MM.1S (cell line): ENCODE measurements at places on chromosomes 6 and 20.

DNA sequence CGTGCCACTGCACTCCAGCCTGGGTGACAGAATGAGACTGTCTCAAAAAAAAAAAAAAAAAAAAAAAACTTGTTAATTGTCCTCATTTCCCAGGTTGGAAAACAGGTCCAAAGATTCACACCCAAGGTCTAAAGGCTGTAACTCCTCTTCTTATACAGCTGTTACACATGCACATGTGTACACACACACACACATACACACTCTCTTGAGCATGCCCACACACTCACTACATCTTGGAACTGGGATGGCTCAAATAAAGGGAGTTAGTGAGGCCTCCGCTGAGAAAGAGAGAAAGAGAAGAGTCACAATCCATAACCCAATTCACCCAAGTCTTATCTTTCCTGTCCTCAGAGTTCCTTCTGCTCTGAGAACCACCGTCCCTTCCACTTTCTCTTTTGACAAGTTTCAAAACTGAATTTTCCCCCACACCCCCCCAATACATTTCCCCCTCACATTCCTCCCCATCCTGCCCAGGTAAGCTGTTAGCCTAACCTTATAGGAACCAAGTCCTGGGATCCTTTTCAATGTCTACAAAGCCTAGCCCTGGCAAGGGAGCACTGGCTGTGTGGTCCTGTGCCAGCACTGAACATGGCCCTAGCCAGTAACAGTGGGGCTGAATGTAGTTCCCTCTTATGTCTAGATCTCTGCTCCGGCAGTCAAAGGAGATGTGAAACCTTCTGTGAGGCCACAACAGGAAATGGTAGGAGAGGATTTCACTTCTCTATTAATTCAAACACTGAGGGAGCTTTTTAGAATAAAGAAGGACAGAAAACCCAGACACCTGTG lies 3.2 kb upstream of the HLA-DMB start:
- peak; percentile 80 for DNase-seq

GRCh38 chr6:11179419-11180202 lies 52.9 kb downstream of the NEDD9 start:
- DNase-seq, result no peak

DNA sequence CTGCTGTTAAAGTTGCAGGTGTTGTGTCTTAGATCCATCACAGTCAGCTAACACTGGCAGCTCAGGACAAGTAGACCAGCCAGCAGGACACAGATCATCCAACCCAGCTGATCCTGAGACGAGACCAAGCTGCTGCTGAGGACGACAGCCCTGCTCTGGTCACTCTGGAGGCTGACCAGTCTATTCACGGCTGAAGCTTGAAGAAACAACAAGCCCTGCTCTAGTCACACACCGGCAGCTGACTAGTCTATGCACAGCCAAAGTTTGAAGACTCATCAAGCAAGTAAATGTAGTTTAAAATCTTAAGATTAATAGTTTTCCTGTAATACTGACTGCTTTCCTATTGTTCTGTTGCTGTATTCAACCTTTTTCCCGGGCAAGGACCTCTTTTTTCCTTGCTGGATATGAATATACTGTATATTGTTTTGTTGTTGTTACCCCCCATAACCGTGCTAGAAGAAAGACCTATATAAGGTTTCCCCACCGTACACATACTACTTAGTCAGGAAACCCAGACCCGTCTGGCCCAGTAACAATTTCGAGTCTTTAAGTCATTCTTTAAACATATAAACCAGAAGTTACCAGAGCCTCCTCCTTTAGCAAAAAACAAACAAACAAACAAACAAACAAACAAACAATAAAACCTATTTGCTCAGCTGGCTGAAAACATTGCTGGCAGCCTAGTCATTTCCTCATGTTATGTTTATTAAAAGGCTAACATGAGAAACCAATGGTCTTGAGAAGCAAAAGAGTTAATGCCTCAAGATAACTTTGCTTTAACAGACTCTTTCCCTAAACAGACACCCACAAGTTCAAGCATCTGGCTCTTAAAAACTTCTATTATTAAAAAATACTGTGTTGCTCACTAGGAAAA lies 16.7 kb upstream of the GSTA3 start:
- no peak for DNase-seq

DNA sequence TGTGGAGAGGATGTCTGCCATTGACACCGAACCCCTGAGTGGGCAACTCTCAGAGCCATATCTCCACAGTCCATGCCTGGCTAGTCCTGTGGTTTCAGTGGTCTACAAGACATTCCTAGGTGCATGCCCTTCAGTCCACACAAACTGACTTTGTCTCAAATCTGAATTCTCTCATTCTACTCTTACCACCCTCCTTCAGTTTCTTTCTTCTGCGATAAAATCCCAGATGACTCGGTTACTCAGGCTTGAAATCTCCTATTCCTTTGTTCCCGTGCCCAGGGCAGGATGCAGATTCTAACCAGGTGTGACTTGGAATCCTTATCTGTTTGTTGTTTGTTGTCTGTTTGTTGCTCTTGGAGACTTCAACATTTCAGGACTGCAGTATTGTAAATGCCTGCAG lies 9.3 kb downstream of the CDS2 start:
- no peak for DNase-seq

- DNase-seq, result no peak
These were observed 117.5 kb downstream of the CEBPB start for GRCh38 chr20:50308166-50308512.

DNA sequence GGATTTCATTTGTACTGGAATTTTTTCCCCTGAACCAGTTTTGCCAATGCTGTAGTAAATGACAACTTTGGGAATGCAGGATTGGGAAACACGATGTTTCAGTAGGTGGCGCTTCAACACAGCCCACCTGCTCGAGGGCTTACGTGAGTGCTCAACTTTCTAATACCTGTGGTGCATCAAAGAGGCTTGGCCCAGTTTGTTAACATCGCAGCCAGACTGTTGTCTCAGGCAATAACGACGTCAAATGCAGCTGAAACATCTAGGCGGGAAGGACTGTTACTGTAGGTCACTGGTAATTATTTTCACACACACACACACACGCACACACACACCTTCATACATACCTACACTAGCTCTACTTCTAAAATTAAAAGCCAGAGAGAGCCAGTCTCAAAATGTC lies 815.5 kb upstream of the SLC35B3 start:
- DNase-seq, result peak; percentile 69

DNA sequence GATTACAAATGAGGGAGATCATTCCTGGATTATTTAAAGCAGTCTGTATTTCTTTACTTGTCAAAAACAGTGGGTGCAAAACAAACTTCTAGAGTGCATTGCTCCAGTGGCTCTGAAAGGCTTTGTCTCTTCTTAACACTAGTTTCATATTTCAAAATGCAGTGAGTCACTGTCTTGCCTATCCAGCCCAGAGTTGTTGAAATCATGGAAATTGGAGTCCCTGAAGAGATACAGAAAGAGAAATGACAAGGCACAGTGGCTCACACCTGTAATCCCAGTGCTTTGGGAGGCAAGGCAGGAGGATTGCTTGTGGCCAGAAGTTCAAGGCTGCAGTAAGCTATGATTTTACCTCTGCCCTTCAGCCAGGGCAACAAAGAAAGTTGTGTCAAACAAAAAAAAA lies 11.3 kb downstream of the SLC2A12 start:
- DNase-seq, result no peak

DNA sequence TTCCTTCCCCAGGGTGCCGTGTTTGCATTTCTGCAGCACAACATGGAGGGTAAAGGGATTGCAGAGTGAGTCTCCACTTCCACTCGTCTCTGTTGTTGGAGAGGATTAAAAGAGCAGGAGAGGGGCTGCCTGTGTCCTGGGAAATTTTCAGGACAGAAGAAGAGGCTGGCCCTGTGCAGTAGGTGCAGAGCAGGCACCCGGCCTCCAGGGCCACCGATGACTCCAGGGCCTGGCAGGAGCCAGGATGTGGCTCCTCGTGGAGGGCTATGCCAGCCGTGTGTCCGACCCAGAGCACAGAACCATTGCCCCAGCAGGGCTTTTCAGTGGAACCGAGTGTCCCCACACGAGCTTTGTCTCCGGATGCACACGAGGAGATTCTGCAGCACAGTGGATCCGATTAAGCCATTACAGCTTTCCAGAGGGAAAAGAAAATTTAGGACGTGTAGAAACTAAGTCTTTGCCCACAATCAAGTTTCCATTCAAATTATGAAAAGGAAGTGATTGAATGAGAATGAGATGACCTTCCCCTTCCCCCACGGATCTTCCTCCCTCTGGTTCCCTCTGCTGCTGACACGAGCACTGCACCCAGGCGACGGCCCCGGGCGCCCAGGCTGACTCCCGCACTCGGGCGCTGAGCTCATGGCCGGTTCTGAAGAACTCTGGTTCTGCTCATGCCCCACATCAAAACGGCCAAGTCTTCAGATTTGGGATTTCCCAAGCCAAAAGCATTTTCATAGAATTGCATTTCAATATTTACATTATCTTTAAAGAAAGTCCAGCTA lies 43.1 kb upstream of the UNC93A start:
- no peak for DNase-seq

DNA sequence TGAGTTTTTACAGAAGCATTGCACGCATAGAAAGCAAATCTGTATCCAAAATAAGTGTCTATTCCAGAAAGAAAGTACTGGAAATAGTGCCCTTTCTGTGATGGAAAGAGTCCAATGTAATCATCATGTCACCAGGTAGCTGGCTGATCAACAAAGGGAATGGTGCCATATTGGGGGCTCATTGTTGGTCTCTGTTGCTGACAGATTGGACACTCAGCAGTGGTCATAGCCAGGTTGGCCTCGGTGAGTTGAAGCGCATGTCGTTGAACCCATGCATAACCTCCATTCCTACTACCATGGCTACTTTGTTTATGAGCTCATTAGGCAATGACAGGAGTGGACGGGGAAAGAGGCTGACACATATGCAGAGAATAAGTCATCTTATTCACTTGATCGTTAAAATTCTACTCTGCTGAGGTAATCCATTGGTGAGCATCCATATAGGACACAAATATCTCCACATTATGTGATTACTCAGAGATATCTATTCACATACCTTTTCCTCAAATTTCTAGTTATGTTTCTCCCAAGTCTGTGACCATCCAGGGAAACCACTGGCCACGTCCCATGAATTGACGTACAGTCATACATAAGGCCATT lies 560.5 kb downstream of the HAO1 start:
- DNase-seq, result no peak

GRCh38 chr6:158219228-158219627 lies 51.1 kb downstream of the GTF2H5 start:
- no peak for DNase-seq
